ENCODE measurements at places on chromosomes 5 and 9.
A peak's percentile ranks its signal among the peaks of the same experiment; 100 is the strongest.

- DNase-seq = peak; percentile 74
Observed at GRCh38 chr9:129584136-129584535, 36.8 kb downstream of the C9orf50 start.

GRCh38 chr5:172929371-172929838, 29.8 kb upstream of the RPL26L1 start:
- DNase-seq = no peak

GRCh38 chr5:176827736-176828414, 17.5 kb downstream of the UNC5A start:
- DNase-seq = no peak

- DNase-seq = peak; percentile 18
Observed at GRCh38 chr9:75147638-75148037, 59.3 kb downstream of the OSTF1 start.

DNA sequence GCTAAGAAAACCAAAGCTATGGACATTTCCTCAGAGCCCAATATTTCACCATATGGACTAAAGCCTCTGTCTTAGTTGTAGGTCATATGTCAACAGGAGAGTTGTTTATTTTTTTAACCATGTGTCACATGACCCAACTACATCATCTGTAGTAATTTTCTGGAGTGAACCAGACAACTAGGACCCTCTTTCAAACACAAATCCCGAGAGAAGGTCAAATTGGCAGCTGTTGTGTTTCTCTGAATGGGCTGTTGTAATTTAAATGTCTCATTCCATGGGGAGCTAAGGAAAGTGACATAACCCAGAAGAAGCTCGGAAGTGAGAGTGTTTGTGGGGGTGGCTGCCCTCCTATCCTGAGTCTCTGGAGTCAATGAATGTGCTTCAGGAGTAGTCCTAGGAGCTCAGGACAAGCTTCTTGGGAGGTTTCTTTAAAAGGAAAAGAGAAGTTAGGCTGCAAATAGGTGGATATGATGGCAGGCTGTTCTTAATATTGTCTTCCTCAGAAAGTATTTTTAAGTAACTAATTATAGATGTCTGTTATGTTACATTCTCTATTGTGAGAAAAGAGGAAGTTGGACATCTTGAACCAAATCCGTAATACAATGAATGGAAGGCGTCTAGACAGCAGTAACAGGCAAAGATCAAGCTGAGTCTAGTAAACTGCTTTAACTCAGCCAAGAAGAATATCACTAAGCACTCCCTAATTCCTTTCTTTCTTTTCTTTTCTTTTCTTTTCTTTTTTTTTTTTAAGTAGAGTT, 50.1 kb downstream of the TMEM167A start:
- peak; percentile 26 for DNase-seq
